CD4-positive, alpha-beta T cell treated with Interleukin-4 for 4 hours (primary cell): ENCODE measurements at places on chromosomes 12 and 14.

- no peak for DNase-seq
Measured at GRCh38 chr12:72272091-72272661, at the start of gene TRHDE. Gene TRHDE, plus strand, starts transcription at chr12:72272370. Its CDS starts 274 bp downstream, at chr12:72272644.

GRCh38 chr14:87492561-87492960 lies 500.4 kb downstream of the GALC start:
- no peak for DNase-seq

DNA sequence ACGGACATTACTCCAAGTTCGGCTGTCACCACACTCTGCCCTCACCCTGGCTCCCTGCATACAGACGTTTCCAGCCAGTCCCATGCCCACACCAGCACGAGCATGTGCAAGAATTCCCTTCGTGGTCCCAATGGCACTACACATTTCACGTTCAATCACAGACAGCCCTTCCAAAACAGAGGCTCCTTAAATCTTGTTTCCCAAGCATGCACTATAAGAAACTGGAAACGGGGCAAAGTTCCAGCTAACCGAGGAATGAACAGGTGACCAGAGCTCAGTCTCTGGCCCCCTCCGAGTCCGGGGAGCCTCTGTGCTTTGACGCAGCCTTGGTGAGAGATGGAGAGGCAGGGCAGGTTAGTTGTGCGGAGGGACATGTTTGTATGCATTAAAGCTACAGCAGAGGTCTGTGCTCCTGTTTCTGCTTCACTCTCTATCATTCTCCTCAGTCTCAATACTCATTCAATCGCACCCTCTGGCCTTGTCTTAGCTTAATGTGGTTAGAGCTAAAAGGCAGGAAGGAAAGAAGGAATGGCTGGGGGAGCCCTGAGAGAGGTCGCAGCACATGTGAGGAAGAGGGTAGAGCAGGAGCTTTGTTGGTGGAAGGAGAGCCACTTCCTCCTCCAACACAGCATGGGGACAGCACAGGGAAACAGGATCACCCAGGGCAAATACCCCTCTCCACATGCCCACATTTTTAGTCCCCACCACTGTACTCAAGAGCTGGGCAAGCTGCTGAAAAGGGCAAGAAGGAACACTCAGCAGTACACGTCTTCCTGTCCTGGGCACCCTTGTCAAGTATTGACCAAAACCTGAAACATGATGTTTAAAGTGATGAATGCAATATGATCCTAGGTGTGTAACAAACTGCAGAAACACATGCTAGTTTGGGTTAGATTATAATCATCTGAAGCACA lies 12.2 kb upstream of the SELPLG start:
- DNase-seq = no peak

DNA sequence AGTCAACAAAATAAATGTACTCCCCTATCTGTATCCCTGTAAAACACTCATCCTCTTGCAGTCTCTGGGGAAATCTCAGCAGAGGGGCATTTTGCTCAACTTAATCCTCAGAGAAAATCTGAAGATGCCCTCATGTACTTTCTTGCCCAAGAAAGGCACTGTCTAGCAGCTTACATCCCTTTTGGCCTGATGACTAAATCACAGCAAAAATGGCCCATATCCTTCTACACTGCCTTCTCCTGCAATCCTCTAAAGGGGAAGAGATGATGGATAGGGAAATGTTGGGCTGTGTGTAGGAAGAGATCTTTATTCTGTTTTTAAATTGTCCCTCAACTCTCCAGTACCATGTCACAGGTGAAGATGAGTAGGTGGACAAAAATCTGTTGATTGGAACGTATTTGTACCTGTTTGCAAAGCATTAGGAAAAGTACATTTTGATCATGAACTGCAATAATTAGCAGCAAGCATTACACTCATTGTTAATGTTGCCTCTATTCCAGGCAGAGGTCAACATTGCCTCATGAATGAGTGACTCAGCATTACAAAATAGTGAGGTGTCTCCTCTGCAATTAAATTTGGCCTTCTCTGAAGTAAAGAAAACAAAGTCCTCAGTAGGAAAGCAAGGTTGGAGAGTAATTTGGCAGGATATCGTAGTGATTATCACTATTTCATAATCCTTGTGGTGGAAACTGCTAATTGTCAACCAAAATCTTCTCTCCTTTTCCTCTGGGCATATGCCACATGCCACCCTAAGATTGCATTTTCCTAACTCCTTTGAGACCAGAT lies 172.4 kb upstream of the CAND1 start:
- no peak for DNase-seq

- DNase-seq = no peak
Measured at GRCh38 chr12:71397433-71397954, 42.1 kb upstream of the LGR5 start.

DNA sequence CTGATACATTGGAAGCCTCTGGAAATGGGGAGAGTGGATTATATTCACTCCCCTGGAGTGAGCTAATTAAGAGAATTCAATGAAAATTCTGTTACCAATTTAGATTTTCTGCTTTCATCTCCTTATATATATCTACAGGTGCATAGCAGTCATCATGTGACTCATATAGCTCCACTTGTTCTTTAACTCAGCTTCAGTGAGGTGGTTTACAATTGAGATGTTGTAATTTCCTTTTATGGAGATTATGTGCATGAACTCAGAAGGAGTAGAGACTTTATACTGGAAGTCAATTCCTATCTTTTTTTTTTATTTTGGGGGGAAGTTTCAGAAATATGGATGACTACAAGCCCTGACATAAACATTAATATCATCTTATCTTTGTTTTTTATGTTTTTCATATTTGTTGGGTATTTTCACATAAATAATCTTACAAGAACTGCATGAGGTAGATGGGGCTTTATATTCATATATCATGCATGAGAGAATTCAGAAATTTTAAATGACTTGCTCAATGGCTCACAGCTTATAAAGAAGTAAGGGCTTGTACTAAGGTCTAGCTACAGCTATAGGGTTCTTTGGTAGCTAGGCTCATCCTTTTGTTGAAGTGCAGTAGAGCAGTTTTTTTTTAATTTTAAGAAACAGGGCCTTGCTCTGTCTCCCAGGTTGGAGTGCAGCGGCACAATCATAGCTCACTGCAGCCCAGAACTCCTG lies 92.3 kb upstream of the SCAF11 start:
- DNase-seq = no peak

GRCh38 chr12:3089588-3089987 lies 12.4 kb downstream of the TSPAN9 start:
- no peak for DNase-seq

- DNase-seq = no peak
Measured at GRCh38 chr14:90556666-90557450, 160.0 kb downstream of the CALM1 start.

DNA sequence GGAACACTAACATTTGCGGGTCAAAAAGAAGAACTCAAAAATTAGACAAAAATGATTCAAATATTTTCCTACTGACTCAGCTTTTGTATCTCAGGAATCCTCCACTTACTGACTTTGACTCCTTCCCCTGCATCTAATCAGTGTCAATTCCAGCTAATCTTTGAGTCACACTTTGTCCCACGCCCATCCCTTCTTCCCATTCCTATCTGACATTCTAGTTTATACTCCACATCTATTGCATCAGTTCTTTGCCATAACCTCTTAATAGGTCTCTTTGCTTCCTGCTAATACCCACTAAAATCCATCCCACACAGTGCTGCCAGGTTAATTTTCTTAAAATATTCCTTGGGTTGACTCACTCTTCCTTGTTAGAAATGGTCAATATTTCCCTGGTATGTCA lies 19.1 kb downstream of the BBS10 start:
- DNase-seq = no peak

DNA sequence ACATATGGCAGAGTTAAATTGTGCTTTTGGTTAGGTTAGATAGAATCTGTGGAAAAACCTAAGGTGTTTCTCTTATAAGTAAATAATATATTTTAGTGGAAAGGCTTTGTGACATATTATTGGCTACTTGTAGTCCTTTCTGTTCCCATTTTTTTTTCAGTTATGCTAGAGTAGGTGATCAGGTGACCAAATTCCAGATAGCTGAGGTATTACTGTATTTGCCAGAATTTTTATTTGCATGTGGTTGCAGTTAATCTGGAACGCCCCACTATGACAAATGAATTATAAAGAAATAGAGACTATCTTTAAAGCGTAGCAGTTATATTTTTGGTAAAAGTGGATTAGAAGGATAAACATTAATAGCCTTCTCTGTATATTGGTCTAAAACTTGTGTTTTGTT lies 52.0 kb downstream of the ARHGAP5 start:
- DNase-seq = no peak

DNA sequence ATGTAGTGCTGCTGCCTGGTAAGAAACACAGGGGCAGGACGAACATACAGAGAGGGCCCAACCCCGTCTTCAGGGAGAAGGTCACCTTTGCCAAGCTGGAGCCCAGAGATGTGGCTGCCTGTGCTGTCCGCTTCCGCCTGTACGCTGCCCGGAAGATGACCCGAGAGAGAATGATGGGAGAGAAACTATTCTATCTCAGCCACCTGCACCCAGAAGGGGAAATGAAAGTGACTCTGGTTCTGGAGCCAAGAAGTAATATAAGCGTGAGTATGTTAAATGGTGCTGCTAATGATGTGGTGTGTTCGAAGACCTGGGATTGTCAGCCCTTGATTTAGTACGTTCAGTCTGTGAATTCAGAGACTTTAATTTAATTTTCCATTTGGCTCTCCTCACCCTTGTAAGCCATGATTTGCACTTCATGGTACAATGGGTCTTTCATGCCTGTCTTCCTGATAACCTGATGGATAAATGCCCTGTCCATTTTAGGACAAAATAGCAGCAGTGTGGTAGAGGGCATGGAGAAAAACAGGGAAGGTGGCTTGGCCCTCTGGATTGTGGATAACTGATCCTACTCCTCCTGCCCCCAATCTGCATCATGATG lies 318.9 kb downstream of the SNAPC1 start:
- no peak for DNase-seq

DNA sequence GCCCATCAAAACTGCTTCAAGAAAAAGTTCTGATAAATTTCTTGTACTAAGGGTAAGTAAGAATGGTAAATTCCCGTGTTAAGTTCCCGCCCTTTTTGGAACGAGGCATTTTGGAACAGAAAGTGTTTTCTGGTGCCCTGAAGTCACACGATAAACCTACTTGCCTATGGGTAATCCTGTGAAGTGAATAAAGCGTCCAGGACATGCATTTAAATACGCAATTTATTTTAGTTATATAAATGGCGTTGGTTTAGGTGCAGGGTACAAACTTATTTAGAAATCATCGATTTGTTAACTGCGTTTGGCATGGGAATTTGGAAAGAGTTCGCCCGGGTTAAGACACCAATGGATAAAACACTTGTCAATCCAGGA lies 715 bp upstream of the RAP1B start:
- DNase-seq = no peak

GRCh38 chr14:100723830-100724437 lies 2.8 kb upstream of the DLK1 start:
- DNase-seq = no peak

DNA sequence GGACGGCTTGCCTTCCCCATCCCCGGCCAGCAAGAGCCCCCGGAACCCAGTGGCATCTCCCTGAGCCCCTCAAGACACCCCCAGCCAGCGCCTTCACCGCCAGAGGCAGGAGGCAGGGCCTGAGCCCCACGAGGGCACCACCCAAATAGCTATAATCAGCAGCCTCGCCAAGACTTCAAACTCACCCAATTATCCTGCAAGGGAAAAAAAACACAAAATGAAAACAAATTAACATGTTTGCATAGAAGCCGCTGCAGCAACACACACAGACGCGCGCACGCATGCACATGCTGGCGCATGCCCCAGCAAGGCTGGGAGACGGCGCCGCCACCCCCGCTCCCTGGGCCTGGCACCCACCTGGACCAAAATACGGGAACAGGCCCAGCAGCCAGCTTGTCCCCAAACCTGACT lies 15.8 kb downstream of the FAM222A start:
- no peak for DNase-seq

DNA sequence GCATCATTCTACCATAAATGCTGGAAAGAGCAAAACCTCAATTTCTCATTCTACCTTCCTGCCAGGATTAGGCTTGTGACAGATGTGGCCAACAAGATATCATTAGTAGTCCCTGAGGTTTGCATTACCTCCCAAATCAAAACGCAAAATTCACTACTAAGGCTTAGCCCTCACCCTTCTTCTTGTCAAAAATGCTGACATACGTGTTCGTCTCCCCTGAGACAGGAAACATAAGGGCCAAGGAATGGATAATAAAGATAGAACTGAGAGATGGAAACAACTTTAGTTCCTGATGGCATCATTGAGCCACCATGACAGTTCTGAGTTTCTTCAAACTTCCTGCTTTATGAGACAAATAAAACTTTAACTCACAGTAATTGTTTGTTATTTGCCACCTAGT lies 642.1 kb downstream of the NOVA1 start:
- no peak for DNase-seq

GRCh38 chr12:127293507-127294310 lies 973.3 kb upstream of the TMEM132C start:
- DNase-seq = peak; percentile 6

DNA sequence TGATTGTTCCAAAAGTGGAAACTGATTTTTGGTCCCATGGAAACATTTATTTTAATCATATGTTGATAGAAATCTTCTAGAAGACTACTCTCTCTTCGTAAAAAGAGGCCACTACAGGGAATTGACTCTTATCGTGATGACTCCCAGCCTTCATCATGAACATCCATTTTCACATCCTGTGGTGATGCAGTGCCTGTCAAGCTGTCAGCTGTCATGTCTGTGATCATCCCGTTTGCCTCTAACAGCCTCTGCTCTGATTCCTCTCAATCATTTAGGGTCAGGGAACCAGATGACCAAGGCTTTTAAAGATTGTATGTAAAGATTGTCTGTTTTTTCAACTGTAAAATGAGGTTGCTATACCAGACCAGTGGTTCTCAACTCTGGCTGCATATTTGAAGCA lies 419.0 kb upstream of the MGAT4C start:
- DNase-seq = no peak

GRCh38 chr12:4190366-4191063 lies 83.0 kb upstream of the CCND2 start:
- no peak for DNase-seq

DNA sequence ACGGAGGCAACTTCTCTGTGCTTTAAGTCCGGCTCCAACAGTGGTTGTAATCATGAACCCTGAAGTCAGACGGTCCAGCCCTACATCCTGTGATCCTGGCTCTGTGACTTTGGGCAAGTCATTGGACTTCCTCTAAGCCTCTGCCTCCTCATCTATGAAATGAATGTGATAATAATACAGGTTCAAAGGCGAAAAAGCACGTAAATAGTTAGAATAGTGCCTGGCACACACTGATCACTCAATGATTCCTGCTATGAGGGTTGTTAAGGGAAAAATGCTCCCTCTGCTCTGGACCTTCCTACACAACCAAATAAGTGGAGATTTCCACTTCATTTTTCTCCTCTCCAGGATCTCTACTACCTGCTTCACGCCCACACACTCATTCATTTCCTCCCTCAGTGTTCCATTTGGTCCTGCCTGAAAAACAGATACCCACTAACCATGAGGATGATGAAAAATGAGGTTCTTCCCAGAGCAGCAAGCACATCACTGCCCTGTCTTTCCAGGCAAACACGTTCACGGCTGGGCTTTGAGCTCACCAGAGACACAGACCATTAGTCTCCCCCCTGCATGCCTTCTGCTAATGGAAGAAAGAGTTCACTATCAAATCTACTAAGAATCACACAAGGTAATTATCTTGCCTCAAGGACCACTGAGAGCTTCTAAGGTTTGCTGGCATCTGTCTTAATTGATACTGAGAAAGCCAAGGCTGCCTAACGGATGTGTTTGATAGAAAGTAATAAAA lies 13.2 kb downstream of the NUAK1 start:
- DNase-seq = no peak
